ENCODE measurements at places on chromosomes 2 and 18.

DNA sequence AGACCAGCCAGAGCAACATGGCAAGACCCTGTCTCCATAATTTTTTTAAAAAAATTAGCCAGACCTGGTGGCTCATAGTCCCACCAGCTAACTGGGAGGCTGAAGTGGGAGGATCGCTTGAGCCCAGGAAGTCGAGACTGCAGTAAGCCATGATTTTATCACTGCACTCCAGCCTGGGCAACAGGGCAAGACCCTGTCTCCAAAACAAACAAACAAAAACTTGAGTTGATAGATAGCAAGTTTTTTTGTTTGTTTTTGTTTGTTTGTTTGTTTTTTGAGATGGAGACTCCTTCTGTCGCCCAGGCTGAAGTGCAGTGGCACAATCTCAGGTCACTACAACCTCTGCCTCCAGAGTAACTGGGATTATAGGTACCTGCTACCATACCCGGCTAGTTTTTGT is 18.8 kb downstream of the RELCH start:
- DNase-seq: no peak

- DNase-seq: peak; percentile 69
These were observed at the start of gene COBLL1 for GRCh38 chr2:164841719-164842623. Gene COBLL1 (minus strand): TSS chr2:164841823. CDS start chr2:164841196, 627 bp downstream.

DNA sequence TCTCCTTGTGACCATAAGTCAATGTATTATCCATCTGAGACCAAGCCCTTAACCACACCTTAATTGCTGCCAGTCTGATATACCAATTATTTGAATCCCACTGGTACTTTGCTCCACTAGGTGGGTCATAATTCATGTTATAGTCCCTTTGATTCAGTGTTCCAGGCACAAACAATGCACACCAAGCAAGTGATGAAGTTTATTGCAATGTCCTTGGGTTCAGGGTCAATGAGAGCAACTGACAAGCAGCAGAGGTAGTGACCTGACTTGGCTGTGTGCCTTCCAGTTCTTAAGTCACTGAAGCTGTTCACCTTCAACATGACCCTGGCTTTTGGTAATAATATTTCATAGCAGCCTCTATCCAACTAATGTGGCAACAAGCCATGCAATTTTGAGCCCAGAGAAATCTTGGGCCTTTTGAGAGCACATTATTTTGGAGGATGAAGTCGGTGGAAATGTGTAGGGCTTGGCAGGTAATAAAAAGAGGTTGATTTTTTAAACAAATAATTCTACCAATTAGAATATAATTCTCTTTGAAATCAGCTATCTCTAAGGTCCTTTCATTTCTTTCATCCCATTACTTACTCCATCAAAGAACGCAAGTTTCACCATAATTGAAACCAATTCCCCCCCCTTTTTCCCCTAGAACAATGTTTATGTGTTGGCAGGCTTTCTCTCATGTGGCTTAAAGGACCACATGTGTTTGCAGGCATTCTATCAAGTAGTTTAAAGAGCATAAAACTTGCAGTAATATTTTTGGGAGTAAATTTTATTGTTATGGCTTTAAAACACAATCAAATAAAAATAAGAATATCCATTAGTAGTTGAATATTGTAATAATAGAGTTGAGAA is 3.1 kb upstream of the CPO start:
- DNase-seq: no peak

GRCh38 chr2:205712508-205712907 is 30.2 kb downstream of the NRP2 start:
- no peak for DNase-seq

DNA sequence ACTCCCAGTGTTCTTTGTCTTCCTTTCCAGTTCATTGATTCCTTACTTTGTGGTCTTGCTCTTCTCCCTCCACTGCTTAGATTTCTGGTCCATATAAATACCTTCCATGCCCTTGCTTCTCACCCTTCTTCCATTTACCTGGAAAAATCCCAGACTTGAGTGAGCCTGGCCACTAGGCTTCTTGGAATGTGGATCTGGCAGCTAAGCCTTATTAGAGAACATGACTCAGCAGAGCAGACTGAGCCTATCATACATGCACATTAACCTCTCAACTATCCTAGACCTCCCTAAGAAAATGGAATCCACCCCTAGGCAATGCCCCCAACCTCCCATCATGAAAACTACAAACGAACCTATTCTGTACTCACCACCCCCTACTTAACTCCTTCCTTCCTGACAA is 127.7 kb downstream of the RHBDD1 start:
- DNase-seq: no peak

GRCh38 chr2:74745766-74746165 is 88.2 kb upstream of the HK2 start:
- no peak for DNase-seq

DNA sequence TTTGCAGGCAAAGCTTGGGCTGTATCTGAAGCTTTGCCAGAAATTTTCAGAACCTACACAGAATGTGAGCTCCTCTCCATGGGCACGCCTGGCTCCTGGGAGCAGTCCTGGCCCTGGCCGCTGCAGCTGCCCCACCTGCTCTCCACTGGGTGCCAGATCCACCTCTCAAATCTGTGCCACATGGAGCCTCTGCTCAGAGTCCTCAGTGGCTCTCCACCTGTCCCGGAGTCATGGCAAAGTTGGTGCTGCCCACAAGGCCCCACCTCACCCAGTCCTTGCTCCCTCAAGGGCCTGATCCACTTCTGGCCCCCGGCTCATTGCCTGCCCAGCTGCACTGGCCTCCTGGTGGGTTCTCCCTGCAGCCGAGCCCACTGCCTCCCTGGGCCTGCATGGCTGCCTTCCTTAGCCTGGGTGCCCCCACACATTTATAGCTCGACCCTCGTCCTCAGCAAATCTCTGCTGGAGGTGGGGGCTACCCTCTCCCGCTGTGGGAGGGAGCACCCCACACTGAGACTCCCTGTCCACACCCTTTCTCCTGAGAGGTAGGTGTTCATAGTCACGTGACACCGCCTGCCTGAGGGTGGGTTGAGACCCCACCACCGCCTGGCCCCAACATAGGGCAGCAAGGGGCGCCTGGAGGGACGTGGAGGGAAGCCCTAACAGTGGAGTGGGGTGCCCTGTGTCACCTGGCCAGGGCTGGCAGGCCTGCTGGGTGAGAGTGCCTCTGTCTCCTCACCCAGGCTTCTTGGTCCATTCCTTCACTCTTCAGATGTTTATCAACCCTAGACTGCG is 224.1 kb downstream of the SH3RF3 start:
- no peak for DNase-seq

- no peak for DNase-seq
These were observed 235.6 kb downstream of the BCL11A start for GRCh38 chr2:60317844-60318243.

DNA sequence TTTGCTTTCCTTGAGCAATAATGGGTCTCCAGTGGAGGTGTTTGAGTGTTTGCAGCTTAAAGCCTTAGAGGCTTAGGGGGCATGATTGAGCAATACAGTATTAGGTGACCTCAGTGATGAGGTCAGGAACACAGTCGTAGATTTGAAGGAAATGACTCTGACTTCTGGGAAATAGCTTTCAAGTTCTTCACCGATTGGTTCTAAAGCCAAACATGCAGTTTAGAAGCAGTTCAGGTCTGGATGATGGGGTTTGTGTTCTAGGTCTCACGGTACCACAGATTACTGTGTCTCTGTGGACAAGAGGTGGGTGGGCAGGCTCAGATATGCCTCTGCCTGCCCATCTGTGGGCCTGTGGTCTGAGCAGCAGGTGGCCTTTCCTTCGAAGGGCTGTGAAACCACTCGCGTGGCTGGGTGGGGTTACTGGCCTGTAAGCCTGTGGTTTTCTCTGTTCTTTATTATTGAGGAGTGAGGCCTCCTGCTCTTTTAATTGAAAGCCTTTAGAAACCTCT is 7.8 kb downstream of the MTHFD2 start:
- no peak for DNase-seq

DNA sequence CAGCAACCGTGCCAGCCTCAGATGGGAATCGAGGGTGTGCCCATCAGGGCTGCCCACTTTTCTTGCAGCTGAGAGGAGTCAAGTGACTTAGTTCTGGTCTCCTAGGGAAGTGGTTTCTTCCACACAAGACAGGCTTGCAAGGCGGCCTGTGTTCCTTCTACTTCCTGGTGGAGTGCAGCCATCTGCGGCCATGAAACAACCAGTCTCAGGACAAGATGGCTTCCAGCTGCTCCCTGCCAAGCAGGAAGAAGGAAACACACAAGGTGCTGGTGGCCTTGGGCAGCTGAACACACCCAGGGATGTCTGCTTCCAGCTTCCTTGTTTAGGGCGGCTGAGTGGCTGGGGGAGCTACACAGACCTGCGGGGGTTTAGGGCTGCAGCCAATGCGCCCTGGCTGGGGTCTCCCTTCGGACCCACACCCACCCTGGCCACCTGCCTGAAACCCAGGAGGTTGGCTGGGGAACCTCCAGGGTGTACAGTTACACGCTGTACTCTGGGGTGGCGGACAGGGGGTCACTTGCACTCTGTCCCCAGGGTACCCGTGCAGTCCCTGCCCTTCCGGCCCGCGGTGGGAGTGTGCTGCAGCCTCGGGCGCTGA is 34.7 kb downstream of the PTPN18 start:
- DNase-seq: no peak

All from NCI-H1092 (cell line).